ENCODE measurements at places on chromosomes 4 and X. TPM values are rescaled to one million over a fixed set of nuclear protein-coding genes. Genes with fewer than 3 reads are reported as not detected.

APLN gene
- total RNA-seq, result not detected

PF4V1 gene
- total RNA-seq, result not detected

ITM2A gene
- not detected for total RNA-seq

CDS1 gene
- total RNA-seq, result not detected

ETDC gene
- total RNA-seq, result not detected

KIF4A gene
- 43.4 TPM for total RNA-seq

UCP1 gene
- not detected for total RNA-seq

GPR143 gene
- not detected for total RNA-seq

STK32B gene
- total RNA-seq, result not detected

MMGT1 gene
- 16.4 TPM for total RNA-seq

SERTM2 gene
- not detected for total RNA-seq

RTL5 gene
- not detected for total RNA-seq

CFAP299 gene
- total RNA-seq, result 3.7 TPM

SRPX gene
- not detected for total RNA-seq

EGFL6 gene
- total RNA-seq, result not detected

AFP gene
- not detected for total RNA-seq

EDA gene
- total RNA-seq, result 3.2 TPM

HHIP gene
- total RNA-seq, result not detected

TRIM61 gene
- total RNA-seq, result 5.2 TPM

SLAIN2 gene
- 39.4 TPM for total RNA-seq

XAGE1A gene
- total RNA-seq, result not detected

USP26 gene
- total RNA-seq, result not detected

TMPRSS11E gene
- not detected for total RNA-seq

XAGE2 gene
- total RNA-seq, result not detected

MAGED4 gene
- total RNA-seq, result 6.6 TPM

TLR3 gene
- total RNA-seq, result 0.53 TPM

HSFX1 gene
- 0.80 TPM for total RNA-seq

MAGEA2 gene
- not detected for total RNA-seq

FOXR2 gene
- total RNA-seq, result not detected

ZCCHC13 gene
- total RNA-seq, result not detected

OR13H1 gene
- total RNA-seq, result not detected

MSX1 gene
- total RNA-seq, result 2.0 TPM

NXF2B gene
- total RNA-seq, result not detected

CLDN2 gene
- not detected for total RNA-seq

ARHGAP36 gene
- total RNA-seq, result not detected

TMEM33 gene
- total RNA-seq, result 46.6 TPM

KLF8 gene
- total RNA-seq, result not detected

SMPX gene
- not detected for total RNA-seq

CXXC4 gene
- total RNA-seq, result not detected

IQSEC2 gene
- total RNA-seq, result not detected

NKX6-1 gene
- total RNA-seq, result not detected

MAGEA1 gene
- total RNA-seq, result not detected

TCEAL6 gene
- total RNA-seq, result not detected

SPANXC gene
- not detected for total RNA-seq

Data from OCI-LY7 (cell line).